ENCODE measurements at places on chromosomes 2 and 18. TPM values are rescaled to one million over a fixed set of nuclear protein-coding genes. Genes with fewer than 3 reads are reported as not detected.

The INPP4A gene
- 21.4 TPM for total RNA-seq

The DNAJC27 gene
- 21.5 TPM for total RNA-seq

The MRO gene
- total RNA-seq = 0.49 TPM

The KLHL41 gene
- total RNA-seq = 0.66 TPM

The MEP1B gene
- total RNA-seq = not detected

The MDH1B gene
- 0.38 TPM for total RNA-seq

The KATNAL2 gene
- 17.2 TPM for total RNA-seq

The IL1A gene
- not detected for total RNA-seq

The CXCR1 gene
- total RNA-seq = not detected

The DYNAP gene
- total RNA-seq = not detected

The TPO gene
- 13.2 TPM for total RNA-seq

The FBXO41 gene
- total RNA-seq = 2.5 TPM

The ITGA6 gene
- total RNA-seq = 43.7 TPM

The CYRIA gene
- 20.7 TPM for total RNA-seq

The MRPL53 gene
- total RNA-seq = 32.0 TPM

The KCNG2 gene
- total RNA-seq = not detected

The UPP2 gene
- not detected for total RNA-seq

The DCC gene
- total RNA-seq = not detected

The CRYGD gene
- total RNA-seq = not detected

The DPYSL5 gene
- not detected for total RNA-seq
